Muscle of back (tissue), 13 donors: ENCODE measurements at places on chromosomes 4 and X. TPM values are rescaled to one million over a fixed set of nuclear protein-coding genes. Genes with fewer than 3 reads are reported as not detected.

GRCh38 chr4:3864742-3865721 is 98.8 kb downstream of the ADRA2C start:
- no peak for DNase-seq

DNA sequence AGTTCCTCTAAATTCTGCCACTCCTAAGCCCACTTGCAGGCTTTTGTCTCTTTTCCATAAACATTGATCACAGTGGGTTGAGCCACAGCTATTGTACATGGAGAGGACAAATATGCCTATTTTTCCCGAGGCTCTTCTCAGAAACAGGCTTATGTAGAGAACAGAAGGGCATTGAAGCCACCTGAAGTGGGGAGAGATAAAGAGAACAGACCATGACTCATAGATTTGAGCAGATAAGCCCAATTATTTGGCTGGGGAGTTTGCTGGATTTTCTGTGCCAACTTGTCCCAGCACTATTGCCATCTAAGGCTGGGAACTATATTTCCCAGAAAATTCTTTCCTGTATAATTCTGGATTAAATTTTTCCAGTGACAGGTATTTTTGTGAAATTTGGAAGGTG is 446.1 kb upstream of the RPS6KA3 start:
- no peak for DNase-seq

DNA sequence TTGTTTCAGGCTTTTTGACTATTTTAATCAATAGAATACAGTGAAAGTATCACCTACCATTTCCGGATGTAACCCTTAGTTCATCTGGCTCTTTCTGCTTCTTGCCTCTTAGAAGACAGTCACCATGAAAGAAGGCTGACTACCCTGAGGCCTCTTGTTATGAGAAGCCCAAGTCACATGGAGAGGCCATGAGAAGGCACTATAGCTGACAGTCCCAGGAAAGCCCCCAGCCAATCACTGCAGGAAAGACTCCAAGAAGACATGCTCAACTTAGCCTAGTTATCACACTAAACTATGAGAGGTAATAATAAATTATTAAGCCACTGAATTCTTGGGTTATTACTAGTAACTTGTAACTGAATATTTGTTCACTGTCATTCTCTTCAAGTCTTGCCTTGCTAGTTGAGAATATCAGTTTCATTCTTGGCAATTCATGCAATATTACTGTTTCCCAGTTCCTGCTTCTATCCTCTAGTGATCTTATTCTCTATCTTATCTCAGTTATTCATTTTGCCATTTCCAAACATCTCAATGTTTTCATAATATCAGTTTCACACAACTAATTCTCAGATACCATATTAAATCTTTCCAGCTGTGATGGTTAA is 57.1 kb upstream of the GUCY1A1 start:
- DNase-seq, result no peak

Gene POU4F2
- not detected for polyA plus RNA-seq

Gene CXCR3
- polyA plus RNA-seq, result 0.15 TPM

Gene ASB12
- polyA plus RNA-seq, result 27.2 TPM

Gene CSAG3
- polyA plus RNA-seq, result not detected

Gene PLAC8
- polyA plus RNA-seq, result 0.94 TPM

- DNase-seq, result no peak
These were observed 85.5 kb downstream of the NHSL2 start for GRCh38 chrX:71996136-71996535.

DNA sequence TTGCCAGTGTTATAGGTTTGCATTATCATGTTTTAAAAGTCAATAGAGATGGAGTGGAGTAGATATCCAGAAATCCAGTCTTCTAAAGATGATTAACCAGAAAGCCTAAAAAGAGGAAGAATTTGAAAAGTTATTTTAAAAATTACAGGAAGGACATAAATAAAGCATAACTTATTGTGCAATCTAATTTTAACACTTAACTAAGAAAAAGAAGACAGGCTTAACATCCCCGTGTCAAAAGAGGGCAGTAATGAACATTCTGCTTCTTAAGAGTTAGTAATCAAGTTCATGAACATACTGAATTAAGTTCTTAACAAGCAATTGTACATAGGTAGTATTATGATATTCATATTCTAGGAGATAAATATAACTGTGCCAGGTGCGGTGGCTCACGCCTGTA is 39.3 kb downstream of the ELF2 start:
- no peak for DNase-seq

- no peak for DNase-seq
These were observed 188.1 kb upstream of the FAM241A start for GRCh38 chr4:111957116-111957515.

DNA sequence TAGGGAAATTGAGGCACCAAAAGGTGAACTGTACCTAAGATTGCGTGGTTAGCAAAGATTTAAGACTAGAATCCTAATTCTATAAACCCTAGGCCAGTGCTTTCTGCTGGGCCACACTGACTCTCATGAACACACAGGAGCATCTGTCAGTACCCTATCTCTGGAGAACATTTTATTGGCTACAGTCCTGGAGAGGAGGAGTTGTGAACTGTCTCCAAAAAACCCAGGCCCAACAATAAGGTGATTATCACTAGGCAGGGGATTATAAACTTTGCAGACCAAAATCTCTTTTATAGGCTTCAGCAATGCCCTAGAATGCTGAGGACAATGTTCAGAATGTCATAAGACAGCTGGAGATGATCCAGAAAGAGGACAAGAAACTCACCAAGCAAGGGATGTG is 24.1 kb downstream of the OPHN1 start:
- DNase-seq, result no peak

DNA sequence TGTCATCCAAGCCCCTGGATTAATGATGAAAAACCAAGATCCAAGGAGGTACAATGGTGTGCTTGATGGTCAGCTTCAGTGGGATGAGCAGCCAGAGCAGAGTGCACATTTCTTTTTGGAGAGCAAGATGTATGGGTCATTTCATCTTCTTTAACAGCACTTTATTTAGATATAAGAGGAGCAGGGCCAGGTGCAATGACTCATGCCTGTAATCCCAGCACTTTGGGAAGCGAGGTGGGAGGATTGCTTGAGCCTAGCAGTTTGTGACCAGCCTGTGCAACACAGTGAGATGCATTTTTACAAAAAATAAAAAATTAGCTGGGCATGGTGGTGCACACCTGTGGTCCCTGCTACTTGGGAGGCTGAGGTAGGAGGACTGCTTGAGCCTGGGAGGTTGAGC is 45.3 kb upstream of the MAP3K15 start:
- DNase-seq, result no peak

- no peak for DNase-seq
These were observed 115.1 kb upstream of the PNPLA4 start for GRCh38 chrX:8042304-8042703.

- DNase-seq, result peak; percentile 91
These were observed at the start of gene SEPTIN6 for GRCh38 chrX:119693040-119693995. SEPTIN6 (minus strand) TSS chrX:119693168; CDS start chrX:119693105, 63 bp downstream.

- DNase-seq, result peak; percentile 30
These were observed 81.7 kb downstream of the RELL1 start for GRCh38 chr4:37604461-37604860.

DNA sequence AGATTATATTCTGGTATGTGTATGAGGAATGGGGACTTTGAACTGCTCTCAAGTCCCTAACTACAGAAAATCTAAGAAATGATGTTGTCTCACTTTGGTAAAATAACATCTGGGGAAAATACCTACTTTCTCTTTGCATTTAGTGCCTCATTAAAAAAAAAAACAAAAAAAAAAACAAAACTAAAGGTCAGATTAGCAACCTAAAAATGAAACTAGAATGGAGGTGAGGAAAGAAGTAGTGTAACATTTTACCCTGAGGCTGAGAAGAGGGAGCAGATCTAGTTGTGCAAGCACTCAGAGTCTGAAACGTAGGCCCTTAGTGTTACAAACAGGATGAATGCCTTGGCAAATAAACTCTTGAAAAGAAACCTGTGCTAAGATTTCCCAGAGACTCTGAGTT is 56.0 kb downstream of the VGLL1 start:
- DNase-seq, result no peak

DNA sequence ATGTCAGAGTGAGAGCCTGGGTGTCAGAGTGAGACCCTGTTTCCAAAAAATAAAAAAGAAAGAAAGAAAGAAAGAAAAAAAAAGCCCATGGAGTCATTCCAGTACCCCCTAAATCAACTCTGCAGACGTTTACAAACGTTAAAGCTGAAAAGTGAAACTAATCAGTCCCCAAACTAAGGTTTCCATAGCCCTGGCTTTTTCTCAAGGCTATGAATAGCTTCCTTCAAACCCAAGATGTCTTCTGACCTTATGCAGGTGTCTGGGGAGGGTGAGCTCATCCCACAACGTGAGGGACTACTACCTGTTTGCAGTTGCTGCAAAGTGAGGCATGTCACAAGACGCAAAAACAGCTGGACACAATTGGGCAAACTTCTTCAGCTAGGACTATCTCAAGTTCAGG is 144.0 kb downstream of the SH3KBP1 start:
- DNase-seq, result no peak

DNA sequence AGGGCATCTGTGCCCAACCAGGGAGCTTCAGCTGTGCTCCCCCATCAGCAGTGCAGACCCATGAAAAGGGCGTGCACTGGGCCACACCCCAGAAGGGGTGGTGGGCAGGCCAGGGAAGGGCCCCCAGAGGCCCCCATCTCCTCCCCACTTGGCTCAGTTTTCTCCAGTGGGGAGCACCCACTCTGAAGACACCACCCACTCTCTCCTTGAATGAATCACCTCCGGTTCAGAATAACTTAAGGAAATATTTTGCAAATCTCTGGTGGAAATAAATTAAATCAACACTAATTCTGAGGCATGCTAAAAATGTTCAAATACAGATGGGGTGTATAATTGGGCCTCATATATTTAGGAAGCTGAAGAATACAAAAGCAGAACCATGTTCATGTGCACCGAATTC is 41.3 kb upstream of the PPP2R2C start:
- no peak for DNase-seq

DNA sequence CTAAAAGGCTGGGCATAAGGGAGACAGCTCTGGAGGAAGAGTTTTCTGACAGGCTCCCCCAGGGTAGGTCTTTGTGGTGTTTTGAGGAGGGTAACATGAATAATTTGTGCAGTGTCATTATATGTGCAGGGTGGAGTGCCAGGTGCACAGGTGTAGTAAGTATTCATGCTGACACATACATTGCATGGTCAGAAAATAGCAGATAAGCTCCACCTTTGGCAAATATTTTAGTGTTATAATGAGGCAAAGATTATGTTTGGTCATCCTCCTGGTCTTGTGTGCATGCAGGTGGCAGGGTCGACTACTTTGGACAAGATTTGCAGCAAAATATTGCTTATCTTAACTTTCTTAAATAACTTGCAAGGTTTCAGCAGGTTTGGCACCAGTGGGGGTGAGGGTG is 910.4 kb upstream of the PCDH10 start:
- no peak for DNase-seq

DNA sequence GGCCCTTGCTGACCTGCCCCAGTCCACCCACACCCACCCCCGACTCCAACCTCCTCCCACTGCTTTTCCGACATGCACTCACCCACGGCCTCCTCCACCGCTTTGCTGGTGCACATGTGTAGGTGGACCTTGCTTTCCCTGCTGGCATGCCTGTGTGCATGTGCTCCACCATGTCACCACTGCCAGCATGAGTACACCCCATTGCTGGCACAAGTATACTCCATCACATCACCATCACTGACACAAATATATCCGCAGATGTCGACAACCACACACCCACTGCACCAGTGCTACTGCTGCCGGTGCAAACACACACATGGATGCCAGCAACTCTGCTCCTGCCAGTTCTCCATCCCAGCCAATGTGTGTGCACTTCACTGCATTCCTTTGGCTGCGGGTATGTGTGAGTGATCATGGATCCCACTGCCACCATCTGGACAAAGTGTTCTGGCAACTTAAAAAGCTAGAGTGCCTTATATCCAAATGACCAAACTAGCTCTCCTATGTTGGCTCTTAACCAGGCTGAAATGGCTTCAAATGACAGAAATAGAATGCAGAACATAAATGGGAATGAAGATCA is 1072.3 kb downstream of the RAPGEF2 start:
- no peak for DNase-seq

Gene IBSP
- not detected for polyA plus RNA-seq

DNA sequence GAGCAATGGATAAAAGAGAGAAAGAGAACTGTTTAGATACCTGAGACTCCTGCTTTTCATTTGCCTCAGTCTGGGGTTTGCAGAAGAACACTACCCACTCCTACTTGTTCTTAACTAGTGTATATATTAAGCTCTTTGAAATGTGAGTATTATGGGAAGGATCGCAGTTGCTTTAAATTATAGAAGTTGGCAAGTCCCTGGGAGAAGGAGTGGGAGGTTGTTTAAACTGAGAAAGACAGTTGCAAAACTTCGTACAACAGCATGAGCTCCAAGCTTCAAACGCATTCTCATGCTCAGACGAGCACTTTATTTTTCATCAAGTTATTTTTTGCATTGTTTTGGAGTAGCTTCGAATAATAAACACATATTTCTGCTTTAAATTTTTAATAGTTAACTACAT is 88.1 kb upstream of the C1QTNF7 start:
- no peak for DNase-seq

DNA sequence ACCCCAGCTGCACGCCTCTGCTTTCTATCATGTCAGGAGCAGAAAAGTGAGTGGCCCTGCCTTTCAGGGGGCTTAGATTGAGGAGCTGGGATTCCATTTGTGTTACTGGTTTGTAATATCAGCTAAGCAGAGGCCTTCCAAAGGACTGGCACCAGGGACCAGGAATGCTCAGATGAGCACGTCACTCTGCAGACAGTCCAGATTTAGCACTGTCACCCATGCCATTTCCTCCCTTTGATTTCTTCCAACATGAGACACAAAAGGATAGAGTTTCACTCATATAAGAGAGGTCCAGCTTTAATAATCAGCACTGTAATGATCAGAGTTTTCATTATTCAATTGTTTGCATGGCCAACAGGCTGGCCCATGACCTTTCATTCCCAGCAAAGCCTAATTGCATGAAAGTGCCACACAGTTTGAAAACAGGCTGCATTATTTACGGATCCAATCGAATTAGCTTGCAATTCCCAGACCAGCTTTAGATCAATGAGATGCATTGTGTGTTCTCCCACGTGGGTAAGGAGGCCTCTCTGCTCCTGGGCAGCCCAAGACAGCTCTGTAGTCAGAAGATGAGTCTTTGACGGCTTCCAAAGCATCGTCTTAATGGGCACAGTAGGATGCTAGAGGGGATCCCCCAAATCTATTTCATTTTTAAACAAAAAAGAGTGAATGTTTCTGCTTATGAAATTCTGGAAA is 9.8 kb upstream of the SLC2A9 start:
- DNase-seq, result no peak

Gene GRIPAP1
- 34.3 TPM for polyA plus RNA-seq

Gene GAGE12F
- polyA plus RNA-seq, result not detected

GRCh38 chr4:821631-822030 is 4.3 kb downstream of the CPLX1 start:
- DNase-seq, result no peak

GRCh38 chr4:14345356-14345775 is 656.9 kb upstream of the CPEB2 start:
- no peak for DNase-seq
